ENCODE measurements at places on chromosomes 1 and 21. TPM values are rescaled to one million over a fixed set of nuclear protein-coding genes. Genes with fewer than 3 reads are reported as not detected.
A peak's percentile ranks its signal among the peaks of the same experiment; 100 is the strongest.

DNA sequence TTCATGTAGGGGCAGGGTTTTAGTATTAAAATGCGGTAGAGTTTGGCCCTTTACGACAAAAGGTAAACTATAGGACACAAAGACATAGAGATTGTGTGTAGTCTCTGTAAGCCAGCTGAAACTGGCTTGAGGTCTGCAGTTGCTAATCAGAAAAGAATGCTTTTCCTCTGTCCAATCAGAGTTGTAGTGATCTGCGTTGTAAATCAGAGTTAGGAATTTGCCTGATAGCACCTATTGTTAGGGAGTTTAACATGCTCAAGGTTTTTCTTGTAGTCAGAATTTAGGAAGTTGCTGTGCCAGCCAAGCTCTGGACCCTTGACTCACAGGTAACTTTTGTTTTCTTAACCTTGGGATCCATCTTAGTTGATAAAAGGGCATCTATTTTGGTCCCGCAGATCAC, 61.2 kb upstream of the VTCN1 start:
- ATAC-seq = peak; percentile 26

GRCh38 chr1:100866041-100866900, 28.4 kb downstream of the EXTL2 start:
- ATAC-seq = no peak

- peak; percentile 31 for ATAC-seq
Measured at GRCh38 chr21:38171723-38172344, 85.0 kb upstream of the KCNJ15 start.

GRCh38 chr1:20373764-20374163, 83.1 kb downstream of the VWA5B1 start:
- no peak for ATAC-seq

DNA sequence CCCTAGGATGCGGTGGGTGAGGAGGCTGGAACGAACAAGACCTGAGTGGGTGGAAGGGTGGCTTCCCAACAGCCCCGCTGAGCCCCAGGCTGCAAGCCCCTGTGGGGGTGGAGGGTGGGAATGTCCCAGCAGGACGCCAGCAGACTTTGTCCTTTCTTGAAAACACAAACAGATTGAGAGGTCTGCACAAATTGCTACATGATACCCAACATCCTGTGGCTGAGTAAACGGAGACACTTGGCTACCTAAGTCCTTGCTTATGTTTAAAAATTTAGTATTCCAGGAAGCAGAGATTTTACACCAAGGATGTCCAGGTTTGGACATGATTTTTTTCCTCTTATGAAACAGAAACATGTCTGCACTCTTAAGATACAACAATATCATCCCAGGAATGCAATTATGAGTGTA, 11.8 kb upstream of the F3 start:
- no peak for ATAC-seq

- peak; percentile 58 for ATAC-seq
Measured at GRCh38 chr1:235831148-235831547, 35.6 kb downstream of the LYST start.

DNA sequence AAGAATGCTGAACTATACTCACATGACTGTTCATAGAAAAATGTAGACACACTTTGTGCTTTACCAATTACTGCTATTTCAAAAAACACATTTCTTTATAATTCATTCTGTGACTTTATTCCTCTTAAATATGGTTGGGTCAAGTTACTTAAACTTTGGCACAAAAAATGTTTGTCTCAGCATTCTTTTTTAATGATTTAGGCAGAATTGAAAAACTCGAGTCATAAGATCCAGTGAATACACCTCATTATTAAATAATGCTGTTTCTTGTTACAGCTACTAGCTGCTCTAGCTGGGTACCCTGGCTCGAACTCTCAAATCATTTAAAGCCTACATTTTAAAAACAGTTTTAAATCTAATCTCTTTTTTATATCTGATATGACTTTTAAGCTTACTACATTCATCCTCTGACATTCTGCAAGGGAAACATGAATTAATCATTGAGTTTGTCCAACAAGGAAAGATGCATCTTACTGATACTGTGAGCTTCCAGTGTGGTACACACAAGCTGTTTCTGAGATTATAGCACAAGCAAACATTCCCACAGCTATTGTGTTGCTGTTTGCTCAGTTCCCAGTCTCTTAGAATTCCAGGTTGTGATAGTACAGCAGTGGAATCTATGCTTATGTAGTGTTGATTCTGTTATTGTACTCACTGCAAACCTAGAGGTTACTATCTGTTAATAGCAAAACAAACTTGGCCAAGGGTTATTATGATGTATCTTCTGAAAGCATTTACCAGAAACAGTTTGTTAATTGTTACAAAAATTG, 746.5 kb downstream of the USP25 start:
- ATAC-seq = no peak

DNA sequence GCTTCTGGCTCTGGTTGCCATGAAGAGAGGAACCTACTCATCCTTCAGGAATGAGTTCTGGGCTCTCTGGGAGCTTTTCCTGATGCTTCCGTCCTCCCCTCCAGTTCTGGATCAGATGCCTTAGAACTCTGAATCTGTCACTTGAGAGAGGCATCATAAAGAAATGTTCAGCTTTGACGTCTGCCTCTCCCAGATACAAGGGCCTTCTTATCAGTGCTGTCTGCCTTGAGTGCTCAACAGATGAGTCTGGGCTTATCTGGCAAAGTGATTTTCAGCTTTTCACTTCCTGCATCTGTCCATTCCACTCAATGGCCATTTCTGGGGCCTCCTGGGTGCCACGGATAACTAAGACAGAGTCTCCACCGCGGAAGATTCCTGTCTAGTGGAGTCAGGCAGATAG, 12.3 kb upstream of the OTUD3 start:
- ATAC-seq = no peak

- ATAC-seq = no peak
Measured at GRCh38 chr1:97372531-97372930, 548.3 kb downstream of the DPYD start.

DNA sequence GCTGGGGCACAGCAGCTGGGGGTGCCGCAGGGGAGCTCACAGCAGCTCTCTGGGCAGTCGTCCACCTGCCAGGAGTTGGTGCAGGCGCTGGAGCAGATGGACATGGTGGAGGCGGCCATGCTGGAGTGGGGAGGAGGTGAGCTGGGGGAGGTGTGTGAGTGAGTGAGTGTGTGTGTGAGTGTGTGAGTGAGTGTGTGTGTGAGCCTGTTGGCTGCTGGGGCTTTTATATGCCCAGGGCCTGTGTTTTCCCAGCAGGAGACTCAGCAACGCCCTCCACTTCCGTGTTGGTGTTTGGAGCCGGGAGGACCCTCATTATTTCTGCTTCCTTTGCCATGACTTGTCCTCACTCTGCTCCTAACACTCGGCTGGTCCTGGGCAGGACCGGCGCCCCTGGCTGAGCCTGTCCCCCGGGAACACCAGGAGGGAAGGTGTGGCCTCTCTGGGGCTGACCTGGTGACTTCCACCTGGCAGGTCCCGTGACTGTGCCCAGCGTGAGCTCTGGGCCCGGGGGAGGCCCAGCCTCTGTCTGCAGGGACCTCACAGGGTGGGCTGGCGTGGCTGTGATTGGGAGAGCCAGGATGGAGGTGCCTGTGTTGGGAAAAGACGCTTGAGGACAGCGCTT, at the start of gene KRTAP10-2:
Gene KRTAP10-2, minus strand, starts transcription at position 166 of the 622 bp plus-strand sequence. Its CDS starts 47 bp downstream, at position 119.
- peak; percentile 36 for ATAC-seq

DNA sequence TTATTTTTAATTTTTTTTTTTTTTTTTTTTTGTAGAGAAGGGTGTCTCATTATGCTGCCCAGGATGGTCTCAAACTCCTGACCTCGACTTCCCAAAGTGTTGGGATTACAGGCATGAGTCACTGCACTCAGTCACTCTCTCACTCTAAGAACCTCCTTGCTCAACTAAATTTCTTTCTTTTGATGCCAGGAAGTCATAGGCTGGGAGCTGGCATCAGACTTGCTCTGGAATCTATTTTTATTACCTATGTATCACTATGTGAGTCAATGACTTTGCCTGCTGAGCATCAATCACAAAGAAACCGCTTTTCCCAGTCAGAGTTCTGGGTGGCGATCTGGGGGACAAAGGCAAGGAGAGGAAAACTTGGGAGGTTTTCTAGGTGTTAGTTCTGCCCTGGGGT, 35.5 kb upstream of the PARP1 start:
- peak; percentile 78 for ATAC-seq

DNA sequence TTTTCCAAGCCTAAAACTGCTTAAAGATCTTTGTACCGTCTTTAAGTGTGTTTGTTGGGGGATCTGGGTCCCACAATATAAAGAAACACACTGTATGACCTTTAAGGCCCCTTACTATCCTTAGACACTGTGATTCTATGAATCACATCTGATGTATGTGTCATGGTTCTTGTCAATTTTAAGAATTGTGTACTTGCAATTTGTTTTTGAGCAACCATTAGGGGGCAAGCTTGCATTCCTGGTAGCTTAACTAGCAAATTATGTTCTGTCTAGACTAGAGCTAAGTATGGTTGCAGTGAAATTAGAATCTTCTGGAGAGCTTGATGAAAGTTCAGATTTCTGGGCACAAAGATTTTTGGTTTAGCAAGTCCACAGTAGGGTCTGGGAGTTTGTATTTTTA, 219.5 kb downstream of the TPR start:
- peak; percentile 72 for ATAC-seq

GRCh38 chr1:160354388-160354985, 11.3 kb downstream of the NCSTN start:
- ATAC-seq = peak; percentile 21

GRCh38 chr1:24052220-24052619, 59.7 kb downstream of the MYOM3 start:
- ATAC-seq = no peak

DNA sequence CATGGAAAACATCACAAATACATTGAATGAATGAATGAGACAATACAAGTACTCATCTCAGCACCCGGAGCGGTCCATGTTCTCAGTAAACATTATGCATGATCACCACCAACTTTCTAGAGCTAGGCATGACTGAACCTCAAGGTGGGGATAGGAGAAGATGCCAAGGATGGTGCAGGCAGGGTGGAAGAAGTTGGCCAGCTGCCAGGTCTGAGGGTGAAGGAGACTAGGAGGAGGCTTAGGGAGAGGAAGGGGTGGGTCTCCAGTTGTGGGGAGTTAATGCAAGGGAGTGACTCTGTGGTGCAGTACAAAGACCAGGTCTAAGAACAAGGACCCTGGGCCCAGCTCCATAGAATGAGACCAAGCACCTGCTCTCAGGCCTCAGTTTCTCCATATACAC, 91.7 kb downstream of the MATN1 start:
- ATAC-seq = no peak

- ATAC-seq = no peak
Measured at GRCh38 chr21:43885721-43886120, 20.7 kb downstream of the AGPAT3 start.

DNA sequence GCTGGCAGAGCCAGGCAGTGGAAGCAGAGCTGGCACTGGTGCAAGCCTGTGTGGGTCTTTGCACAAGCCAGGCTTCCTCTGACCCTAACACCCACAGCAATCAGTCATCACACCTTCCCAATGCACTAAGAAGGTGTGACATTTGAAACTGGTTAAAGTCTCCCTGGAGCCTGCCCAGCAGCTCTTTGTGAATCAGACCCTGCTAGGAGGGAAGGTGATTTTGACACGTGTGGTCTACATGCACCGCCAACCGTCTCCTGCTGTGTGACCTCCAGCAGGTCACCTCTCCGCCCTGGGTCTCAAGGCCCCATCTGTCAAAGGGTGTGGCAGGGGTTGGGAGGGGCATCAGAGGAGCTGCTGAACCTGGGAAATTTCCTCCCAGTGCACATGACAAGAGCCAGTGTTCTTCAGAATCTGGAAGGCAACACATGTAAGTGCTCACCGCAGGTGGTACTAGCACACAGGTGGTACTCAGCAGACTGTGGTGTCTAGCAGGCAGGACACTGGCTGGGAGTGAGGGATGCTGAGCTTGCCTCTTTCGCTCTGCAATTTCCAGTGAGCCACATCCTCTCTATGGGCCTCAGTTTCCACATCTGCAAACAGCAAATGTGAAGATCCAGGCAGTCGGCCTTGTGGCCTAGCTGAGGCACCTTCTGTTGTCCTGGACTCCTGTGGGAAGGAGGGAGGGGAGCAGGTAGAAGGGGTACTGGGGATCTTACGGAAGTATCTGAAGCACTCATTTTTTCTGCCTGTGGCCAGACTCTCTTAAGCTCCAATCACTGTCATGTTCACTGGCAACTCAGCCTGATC, 123.2 kb downstream of the DMRTB1 start:
- no peak for ATAC-seq

GRCh38 chr21:35169574-35169973, 120.5 kb upstream of the RUNX1 start:
- ATAC-seq = no peak

DNA sequence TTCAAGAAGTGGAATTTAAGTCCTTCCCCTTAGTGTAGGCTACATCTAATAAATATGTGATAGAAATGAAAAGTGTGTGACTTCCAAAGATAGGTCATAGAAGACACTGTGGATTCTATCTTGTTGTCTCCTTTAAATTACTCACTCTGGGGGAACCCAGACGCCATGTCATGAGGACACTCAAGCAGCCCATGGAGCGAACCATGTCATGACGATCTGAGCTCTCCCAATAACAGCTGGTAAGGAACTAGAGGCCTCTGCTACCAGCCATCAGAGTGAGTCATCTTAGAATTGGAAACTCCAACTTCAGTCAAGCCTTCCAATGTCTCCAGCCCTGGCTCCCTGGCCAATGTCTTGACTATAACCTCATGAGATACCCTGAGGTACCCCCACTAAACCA, 6.3 kb downstream of the COA7 start:
- ATAC-seq = no peak

DNA sequence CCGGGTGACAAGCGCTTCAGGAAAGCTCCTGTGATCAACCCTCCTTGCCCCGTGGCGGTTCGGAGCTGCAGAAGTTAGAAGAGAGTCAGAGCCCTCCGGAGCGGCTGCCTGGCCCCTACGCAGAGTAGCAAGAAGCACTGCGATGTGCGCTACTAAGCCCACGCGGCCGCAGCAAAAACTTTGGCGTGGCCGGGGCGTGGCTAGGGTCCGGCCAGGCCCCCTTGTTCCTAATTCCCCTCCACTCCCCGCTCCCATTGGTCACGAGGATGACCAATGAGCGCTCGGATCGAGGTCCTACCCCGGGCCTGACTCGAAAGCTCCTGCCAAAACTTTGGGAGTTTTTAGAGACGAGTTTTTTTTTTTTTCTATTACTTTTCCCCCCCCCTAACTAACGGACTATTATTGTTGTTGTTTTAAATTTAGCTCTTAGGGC, at the start of gene HLX:
Gene HLX, plus strand, starts transcription at position 368 of the 433 bp plus-strand sequence. CDS start 415 bp downstream, outside the sequence.
- peak; percentile 78 for ATAC-seq

- peak; percentile 10 for ATAC-seq
Measured at GRCh38 chr1:117686907-117687306, 81.1 kb downstream of the TENT5C start.

The AMY1B gene
- not detected for total RNA-seq

The REN gene
- not detected for total RNA-seq

The F13B gene
- total RNA-seq = not detected

The LEFTY1 gene
- total RNA-seq = not detected

The TNFSF4 gene
- total RNA-seq = 0.12 TPM

The PLXNA2 gene
- 47.5 TPM for total RNA-seq

The PEAR1 gene
- total RNA-seq = 1.6 TPM

The PDC gene
- total RNA-seq = not detected

The WNT9A gene
- total RNA-seq = 3.1 TPM

The SPOCD1 gene
- total RNA-seq = 0.68 TPM
